ENCODE measurements at places on chromosomes 1 and 21.

DNA sequence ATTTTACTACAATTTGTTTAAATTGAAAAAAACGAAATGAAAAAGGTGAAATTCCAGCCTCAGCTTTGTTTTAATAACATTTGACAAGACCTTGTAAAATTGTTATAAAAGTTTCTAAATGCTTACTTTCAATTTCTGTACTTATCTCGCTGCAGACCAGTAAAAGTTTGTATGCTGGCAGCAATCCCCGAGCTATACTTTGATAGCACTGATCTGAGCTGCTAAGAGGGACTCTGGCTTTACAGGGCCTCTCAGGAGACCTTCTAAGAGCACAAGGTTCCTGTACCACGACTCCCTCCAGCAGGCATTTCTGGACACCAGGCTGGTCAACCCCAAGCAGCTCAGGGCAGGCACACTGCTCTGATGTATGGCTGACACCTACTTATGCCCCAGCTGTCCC is 13.1 kb downstream of the STMN1 start:
- no peak for DNase-seq

DNA sequence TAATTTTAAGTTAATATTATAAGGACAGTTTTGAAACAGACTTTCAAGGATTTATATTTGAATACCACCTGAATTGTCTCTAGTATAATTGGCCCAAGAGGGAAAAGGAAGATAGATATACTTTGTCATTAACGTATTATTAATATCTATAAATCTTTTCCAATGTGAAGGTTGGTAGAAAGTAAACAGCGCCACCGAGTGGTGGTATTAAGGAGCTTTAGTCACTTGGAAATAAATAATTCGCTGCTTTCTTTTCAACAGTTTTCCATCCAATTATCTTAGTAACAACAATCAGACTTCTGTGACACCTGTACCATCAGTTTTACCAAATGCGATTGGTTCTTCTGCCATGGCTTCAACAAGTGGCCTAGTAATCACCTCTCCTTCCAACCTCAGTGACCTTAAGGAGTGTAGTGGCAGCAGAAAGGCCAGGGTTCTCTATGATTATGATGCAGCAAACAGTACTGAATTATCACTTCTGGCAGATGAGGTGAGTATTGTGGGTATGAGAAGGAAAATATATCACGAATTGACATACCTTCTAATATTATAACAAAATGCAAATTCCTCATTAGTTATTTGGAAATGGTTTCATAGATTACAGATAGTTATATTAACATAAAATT is 37.7 kb downstream of the SH3GLB1 start:
- DNase-seq: peak; percentile 26

DNA sequence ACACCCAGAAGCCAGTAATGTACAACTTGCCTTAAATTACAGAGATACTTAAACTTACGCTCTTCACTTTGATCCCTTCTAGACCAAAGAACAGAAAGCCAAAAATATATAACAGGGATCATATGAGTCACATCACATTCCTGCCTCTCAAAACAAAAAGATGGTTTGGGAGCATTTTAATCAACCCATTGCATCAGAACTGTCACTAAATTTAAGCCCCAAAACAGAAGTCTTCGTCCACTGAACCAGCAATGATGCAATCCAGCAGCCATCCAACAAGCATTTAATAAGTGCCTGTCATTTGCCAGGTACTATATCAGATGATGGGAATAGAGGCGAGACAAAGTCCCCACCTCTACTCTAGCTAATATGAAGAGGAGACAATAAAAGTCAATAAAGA is 42.7 kb upstream of the GLIS1 start:
- peak; percentile 72 for DNase-seq

GRCh38 chr1:40599926-40600325 is 65.6 kb downstream of the RIMS3 start:
- no peak for DNase-seq

GRCh38 chr1:90402893-90403849 is 313.9 kb downstream of the BARHL2 start:
- DNase-seq: peak; percentile 35

GRCh38 chr1:87180682-87181081 is 148.0 kb upstream of the LMO4 start:
- peak; percentile 16 for DNase-seq

DNA sequence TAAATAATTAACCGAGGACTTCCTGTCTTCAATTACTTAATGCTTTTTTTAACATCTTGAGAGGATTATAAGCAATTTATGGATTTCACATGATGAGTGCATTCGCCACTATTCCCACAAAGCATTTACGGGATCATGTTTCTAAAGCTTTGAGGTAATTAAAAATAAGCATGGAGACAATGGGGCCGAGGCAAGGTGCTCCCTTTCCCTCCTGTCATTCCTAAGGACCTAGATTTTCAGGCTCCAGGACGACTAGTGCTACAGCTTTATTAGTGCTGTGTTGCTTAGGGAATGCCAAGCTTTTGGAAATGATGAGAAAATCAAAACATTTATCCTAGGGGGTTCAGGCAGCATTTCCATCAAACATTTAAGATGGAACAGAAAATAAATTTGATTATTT is 209.2 kb downstream of the KCTD3 start:
- DNase-seq: no peak

DNA sequence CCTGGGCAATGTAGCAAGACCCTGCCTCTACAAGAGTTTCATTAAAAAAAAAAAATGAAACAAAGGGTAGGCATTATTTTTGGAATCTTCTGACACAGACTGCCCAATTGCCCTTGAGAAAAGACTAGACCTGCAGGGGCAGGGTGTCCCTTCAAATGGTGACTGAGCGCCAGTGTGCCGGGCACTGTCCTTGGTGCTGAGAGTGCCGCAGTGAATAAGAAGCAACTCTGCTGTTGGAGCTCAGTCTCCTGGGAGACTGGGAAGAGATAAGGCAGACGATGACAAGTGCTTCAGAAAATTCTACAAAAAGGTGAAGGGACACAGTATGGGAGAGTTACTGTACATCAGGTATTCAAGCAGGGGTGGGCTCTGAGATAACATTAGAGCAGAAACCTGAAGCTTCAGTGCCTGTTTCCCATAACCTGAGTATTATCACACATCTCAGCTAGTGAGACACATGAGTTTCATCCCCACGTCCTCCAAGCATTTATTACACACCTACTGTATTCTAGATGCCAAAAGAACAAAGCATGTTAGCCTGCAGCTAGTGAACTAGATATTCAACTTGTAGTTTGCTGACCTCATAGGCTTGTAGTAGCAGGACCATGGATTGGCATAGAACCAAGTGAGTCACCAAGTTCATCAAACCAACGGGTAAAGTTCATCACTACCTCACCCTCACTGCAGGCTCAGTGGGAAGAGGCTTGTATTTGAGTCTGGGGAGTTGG is 18.4 kb upstream of the RPL11 start:
- peak; percentile 56 for DNase-seq

- no peak for DNase-seq
Measured at GRCh38 chr1:228778466-228778865, 43.2 kb downstream of the RHOU start.

- DNase-seq: no peak
Measured at GRCh38 chr1:40567825-40568224, 36.4 kb downstream of the ZNF684 start.

- no peak for DNase-seq
Measured at GRCh38 chr1:182485861-182486260, 35.9 kb downstream of the RGSL1 start.

- peak; percentile 29 for DNase-seq
Measured at GRCh38 chr1:209349363-209350308, 233.9 kb upstream of the CAMK1G start.

GRCh38 chr1:218344814-218345672 is at the start of gene TGFB2:
TGFB2 (plus strand) TSS chr1:218345336; CDS start chr1:218346702, 1,366 bp downstream.
- DNase-seq: peak; percentile 45

GRCh38 chr1:48025076-48025475 is 27.9 kb upstream of the TRABD2B start:
- DNase-seq: no peak

DNA sequence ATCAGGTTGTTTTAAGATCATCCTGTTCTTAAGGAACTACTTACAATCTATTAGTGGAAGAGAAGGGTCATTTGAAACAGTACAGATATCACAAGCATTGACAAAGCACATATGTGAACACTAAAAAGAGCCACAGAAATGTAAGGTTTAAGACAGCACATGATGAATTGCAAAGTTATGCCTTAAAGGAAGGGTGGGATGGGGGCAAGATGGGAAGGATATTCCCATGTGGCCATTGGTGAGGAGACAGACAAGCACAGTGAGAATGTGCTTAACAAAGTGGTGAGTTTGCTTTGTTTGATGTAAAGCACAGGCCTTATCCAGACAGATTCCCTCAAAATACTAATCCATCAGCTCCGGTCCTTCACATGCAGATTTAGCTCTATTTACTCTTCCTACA is 151.6 kb upstream of the IVNS1ABP start:
- DNase-seq: no peak

DNA sequence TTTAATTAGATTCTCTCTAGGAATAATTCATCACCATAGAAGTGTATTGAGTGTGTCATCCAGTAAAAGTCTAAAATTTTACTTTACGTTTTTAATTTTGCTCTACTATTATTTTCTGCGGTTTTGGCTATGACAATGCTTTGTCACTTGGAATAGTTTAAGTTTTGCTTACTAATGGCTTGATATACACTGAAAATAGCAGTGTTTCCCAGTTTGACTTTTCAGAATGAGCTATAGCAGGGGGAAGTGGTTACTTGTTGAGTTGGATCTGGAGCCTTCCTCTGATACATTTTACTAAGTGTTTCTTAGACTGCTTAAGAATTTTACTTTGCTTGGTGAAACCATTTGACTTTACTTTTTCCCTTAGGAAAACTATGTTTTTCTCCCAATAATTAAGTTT is 5.0 kb downstream of the DNAJC16 start:
- DNase-seq: no peak

GRCh38 chr1:94183197-94183815 is 54.1 kb downstream of the ARHGAP29 start:
- no peak for DNase-seq

- no peak for DNase-seq
Measured at GRCh38 chr1:83702356-83702755, 296.6 kb downstream of the TTLL7 start.

- DNase-seq: peak; percentile 92
Measured at GRCh38 chr1:211613108-211613947, 34.4 kb upstream of the SLC30A1 start.

GRCh38 chr1:84110629-84111028 is 33.4 kb upstream of the PRKACB start:
- DNase-seq: no peak

DNA sequence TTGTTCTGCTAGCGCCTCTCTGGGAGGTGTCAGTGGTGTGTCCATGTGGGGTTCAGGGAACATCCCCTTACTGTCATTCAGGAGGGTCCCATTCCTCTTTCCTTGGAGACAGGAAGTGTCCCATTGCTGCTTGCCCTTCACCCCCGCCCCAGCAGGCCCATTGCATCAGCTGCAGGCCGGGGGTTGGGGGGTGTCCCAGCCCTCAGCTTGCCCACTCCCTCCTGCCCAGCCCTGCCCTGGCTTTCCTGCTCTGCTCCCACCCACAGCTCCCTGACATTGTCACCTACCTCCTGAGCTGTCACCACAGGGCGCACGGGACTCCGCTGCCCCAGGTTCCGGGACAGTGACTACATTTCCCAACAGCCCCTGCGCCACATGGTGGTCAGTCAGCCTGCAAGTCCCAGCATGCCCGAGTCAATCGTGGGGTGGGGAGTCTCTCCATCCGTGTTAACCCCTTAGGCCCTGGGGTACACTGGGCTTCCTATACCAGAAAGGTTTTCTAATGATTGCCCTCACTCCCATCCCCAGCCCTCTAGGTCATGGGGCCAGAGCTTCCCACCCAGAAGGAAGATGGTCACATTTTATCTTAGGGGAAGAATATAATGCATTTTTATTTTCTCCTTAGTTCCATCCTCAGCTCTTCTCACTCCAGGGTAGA is at the start of gene INPP5B:
TSS of gene INPP5B (minus strand) at position 351 of the 658 bp plus-strand sequence. CDS start 745 bp downstream, outside the sequence.
- DNase-seq: peak; percentile 95

DNA sequence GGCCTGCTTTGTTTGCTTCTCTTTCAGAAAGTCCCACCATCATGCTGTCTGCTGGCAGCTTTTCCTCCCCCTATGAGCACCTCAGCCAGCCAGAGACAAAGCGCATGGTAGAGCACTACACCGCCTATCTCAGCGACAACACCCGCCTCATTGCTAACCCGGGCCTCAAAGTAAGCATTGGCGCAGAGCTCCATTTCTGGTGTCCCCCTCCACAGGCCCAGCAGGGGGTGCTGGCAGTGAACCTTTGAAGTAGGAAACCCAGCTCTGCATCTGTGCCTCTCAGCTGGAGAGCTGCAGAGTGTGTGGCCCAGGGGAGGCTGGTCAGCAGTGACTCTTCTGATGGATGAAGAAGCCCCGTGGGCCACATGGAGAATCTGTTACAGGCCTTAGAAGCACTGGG is 81.2 kb upstream of the RAVER2 start:
- peak; percentile 10 for DNase-seq

- no peak for DNase-seq
Measured at GRCh38 chr1:72013161-72013560, 269.2 kb downstream of the NEGR1 start.

GRCh38 chr1:85278853-85279314 is 2.5 kb upstream of the BCL10 start:
- DNase-seq: peak; percentile 84

GRCh38 chr21:25578056-25578961 is 29.0 kb downstream of the MRPL39 start:
- DNase-seq: no peak

DNA sequence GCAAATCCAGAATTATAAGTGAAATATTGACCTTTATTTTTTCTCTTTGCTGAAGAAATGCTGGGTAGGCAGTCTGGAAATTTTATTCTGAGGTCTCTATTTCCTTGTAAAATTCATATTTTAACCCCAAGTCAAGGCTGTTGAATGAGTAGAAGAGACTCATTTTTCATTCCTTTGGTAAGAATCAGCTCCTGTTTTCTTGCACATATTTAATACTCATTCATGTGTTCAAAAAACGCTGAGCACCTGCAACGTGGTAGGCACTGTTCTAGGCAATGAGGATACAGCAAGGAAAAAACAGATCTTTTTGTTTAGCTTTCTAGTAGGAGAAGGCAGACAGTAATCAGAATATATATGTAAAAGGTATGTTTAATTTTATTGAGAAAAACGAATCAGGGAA is 1.5 kb downstream of the PRKAA2 start:
- no peak for DNase-seq

- no peak for DNase-seq
Measured at GRCh38 chr1:79302380-79302930, 295.9 kb upstream of the ADGRL4 start.

GRCh38 chr1:55359611-55360010 is 144.4 kb upstream of the USP24 start:
- DNase-seq: peak; percentile 29

DNA sequence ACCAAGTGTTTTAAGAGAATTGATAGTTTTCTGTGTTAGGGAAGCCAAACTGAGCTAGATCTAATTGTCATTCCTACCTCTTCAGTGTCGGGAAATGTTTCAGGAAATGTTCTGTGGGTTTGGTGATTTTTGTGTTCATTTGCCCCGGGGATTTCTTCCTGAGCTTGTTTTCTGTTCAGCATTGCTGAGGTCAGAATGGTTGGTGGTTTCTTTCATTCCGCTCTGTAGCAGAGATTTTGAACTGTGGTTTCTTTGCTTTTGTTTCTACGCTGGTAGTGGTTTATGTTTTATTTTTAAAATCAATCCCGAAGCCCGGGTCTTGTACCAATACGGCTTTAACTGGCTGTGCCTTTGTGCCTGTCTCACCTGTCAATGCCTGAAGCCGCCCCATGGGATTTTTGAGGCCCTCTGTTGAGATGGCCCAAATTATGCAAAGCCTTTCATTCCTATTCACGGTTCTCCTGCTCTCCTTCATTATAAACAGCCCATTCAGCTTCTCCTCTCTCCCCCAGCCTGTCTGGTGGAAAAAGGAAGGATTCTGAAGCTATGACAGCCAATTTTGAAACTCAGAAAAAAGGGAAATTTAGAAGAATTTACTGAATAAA is 417.2 kb upstream of the KAZN start:
- no peak for DNase-seq

GRCh38 chr1:219416598-219417238 is 196.2 kb downstream of the ZC3H11B start:
- peak; percentile 29 for DNase-seq
